ENCODE measurements at places on chromosomes 2 and 18.

- DNase-seq = no peak
These were observed 23.0 kb upstream of the MRO start for GRCh38 chr18:50842846-50843245.

- DNase-seq = no peak
These were observed 69.6 kb downstream of the STEAP3 start for GRCh38 chr2:119293254-119293653.

- no peak for DNase-seq
These were observed 334.5 kb upstream of the CYRIA start for GRCh38 chr2:17000184-17000482.

DNA sequence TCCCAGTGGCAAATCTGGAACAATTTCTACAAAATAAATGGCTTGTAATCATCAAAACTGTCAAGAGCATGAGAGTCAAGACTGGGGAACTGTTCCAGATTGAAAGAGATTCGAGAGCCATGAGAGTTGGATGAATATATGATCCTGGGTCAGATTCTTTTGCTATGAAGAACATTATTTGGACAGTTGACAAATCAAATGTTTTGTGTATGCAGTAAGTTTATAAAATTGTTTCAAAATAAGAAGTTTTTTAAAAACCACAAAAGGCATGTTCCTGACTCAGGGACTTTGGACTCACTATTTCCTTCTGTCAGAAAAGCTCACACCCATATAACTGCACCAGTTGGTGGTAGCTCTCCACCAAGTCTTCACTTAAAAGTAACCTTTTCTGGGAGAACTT lies 38.5 kb downstream of the ROCK2 start:
- DNase-seq = no peak

- DNase-seq = no peak
These were observed 25.1 kb downstream of the ASXL2 start for GRCh38 chr2:25853038-25853638.

DNA sequence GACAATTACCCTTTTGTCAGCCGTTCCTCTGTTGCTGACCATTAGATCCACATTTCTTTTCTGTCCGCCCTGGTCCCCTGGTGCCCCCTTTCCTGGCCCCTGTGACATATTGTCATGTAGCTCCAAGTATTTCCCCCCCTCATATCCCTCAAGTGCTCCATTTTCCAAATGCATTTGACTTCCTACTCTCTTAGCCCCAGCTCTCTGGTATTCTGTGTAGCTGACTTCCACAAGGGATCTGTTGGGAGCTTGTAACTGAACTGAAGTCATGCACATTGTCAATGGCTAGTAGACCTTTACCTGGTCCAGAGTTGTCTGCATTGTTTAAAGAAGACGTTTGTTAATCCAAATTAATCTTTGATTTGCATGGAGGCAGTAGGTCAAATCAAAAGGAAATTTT lies 34.8 kb downstream of the LIPG start:
- DNase-seq = no peak

DNA sequence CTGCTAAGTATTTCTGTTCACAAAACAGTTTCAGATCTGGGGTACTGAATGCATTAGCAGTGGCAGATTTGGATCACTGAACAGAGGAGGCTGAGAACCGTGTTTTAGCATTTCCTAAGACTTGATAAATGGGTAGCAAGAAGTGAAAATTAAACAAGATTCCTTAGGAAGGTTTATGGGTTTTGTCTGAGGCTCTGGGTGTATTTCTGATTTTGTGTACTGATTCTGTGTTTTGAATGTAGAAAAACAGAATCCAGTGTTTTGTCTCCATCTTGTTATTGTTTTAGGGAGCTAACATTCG lies 1.4 kb downstream of the FAM117B start:
- DNase-seq = no peak

GRCh38 chr18:72013427-72013850 lies 530.7 kb downstream of the CBLN2 start:
- no peak for DNase-seq

DNA sequence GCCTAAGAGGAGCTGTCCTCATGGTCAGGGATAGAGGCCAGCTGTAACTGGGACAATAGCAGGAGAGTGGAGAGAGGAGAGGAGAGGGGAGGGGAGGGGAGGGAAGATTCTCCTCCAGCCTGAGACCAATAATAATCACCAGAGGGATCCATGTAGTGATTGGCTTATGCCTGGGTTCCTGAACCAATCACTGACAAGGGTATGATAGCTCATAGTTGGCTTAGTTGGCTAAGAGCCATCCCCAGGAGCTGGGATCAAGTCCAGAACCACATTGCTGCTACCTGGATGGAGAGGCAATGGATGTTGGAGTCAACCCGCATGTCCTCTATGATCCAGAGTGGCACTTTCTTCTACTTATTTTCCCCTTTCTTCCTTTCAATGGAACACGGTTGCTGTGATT lies 7.7 kb upstream of the ST8SIA5 start:
- DNase-seq = no peak

DNA sequence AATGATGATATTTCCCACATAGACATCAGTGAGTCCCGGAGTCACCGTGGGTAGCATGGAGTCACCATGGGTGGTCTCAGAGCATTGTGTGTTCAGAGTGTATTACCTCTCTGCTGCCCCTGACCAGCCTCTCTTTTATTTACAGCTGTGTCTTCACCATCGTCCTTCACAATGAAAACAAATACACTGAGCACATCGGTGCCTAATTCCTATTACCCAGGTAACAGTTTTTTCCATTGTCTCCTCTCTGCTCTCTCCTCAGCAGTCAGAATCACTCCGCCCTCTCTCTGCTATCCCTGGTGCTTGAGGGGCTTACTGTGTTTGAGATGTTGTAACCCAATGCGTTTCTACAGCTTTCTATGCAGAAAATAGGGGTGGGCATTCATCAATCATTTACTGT lies 361.5 kb upstream of the RAB12 start:
- DNase-seq = no peak

DNA sequence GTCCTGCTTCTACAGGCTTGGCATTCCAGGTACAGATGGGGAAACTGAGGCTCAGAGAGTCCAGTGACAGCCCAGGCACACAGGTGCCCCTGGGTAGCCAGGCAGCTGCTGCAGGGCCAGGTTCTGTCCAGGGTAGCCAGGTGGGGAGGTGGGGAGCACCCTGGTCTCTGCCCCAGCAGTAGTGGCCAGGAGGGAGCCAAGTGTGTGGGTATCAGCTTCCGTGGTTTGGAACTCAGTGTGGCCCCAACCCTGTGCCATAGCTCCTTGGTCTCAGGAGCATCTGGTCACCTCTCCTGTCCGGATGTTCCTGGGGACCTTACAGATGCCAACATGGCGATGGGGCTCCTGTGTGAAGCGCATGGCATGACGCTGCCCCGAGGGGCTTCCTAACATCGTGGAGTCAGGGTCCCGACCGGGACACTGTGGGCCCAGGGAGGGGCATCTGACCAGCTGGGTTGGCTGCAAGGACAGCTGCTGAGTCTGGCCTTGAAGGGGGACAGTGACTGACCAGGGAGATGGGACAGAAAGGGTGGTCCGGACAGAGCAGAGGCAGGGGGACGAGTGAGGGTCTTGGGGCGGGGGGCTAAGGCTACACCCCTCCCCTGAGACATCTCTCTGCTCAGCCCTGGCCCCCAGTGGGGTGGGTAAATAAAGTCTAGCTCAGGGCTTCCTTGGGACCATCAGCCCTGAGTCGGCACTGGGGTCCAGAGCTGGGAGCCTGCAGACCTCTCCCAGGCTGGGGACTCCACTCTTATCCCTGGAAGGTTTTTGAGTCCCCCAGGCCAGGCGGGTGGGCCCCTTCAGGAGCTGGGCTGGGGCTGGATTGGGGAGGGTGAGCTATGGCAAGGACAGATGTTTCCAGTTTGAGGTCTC lies 76.0 kb upstream of the SMAD7 start:
- DNase-seq = no peak

GRCh38 chr2:240459401-240460252 lies 24.2 kb downstream of the GPC1 start:
- peak; percentile 11 for DNase-seq

DNA sequence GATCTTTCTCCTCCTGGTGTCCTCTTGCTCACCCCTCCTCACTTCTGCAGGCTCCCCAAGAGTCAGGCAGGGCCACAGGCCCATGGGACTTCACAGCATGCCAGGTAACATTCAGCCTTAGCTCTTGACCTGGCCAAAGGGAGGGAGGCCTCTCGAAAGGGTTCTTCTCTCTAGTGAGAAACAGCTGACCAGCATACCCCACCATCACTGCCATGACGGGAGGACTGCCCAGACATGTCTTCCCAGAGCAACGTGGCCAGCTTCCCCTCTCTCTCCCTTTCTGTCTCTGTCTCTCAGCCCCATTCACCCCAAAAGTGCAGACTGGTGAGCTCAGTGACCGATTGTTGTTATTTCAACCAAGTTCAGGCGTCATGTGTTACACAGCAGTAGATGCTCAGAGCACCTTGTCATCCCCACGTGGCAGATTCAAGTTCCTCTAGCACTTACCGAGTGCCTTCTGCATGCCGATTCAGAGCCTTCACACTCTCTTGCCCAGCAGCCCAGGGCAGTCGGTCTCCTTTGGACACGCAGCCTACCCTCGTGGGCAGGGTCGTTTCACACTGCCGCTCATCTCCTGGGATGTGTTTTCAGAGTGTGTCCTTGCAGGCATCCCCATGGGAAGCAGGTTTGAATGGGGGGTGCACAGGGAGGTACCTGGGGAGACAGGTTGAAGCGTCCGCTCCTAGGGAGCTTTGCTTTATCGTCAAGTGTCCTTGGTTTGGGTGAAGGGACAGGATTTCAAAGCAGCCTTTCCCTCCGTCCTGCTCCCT lies 259.9 kb downstream of the NDUFA10 start:
- DNase-seq = no peak

DNA sequence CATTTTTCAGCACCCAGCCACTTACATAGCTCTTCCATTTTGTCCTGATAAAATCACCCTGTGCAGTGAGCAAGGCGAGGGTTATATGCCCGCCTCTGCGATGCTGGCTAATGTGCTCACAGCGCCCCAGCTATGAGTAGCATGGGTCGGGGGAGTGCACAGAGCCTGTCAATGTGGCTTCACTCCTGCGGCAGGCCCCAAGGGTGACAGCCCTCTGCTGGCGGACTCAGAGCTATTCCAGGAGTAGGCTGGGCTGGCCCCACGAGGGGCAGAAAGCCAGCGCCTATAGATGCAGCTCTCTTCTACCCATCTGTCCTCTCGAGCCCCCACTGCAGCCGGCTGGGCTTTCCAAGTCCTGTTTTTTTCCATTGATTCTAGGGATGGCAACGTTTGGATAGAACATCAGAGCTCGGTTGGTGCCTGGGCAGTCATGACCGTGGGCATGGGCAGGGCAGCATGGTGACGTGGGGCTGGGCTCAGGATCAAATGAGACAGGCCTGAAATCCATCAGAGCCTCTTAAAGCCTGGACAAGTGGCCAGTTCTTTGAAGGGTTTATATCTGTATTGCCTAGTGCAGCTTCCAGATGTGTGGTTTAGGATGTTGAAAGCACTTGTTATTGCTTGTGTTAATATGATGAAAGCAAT lies 134.7 kb downstream of the MCFD2 start:
- no peak for DNase-seq

- DNase-seq = no peak
These were observed 143.9 kb upstream of the DLX2 start for GRCh38 chr2:172246649-172247048.

DNA sequence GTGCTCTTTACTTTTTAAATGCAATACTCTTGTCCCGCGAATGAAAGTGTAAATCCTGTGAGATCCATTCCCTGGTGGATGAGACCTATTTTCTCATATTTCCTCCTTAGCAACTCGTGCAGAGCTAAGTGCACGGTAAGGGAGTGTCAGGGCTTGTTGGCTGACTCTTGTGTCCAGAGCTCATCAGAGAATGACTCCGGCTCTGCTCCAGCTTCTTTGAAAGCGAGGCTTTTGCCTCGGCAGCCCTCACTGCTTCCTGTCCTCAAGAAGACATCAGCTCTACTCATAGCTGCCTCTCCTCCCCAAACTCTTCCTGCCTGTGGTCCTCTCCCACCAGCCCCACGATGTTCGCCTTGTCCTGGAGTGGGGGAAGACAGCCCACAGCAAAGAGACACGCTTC lies 70.7 kb downstream of the LIPG start:
- DNase-seq = no peak

GRCh38 chr18:77101410-77102258 lies 30.9 kb downstream of the MBP start:
- DNase-seq = peak; percentile 69

DNA sequence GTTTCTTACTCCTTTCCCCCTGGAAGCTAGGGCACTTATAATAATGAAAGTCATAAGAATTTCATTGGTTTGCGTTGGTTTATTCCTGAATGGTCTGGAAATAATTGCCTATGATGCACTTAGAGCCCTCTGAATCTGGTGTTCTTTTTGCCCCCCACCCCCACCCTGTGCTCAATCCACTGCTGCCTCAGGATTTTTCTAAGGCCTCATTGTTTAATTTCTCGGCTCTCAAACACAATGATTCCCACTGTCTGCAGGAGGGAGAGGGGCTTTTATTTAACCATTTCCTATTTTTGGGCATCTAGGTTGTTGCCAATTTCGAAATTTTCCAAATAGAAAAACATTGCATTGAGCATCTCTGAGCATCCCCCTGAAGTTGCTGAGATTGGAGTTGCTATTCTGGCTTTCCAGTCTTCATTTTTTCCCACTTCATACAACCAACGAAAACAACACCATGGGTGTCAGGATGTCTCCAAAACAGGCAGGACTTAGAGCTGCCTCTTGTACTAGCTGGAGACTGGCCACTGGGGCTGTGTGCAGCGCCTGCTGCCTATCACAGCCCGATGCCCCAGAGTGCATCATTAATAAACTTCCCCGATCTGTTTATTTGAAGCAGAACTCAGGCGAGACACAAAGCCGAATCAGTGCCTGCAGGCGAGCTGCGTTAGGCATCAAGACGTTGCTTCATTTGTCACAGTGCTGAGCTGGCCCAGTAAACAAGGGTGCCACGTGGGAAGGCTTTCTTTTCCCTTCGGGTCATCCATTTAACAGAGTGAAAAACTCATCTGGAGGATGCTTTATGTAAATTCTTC lies 1.8 kb upstream of the PCARE start:
- no peak for DNase-seq

DNA sequence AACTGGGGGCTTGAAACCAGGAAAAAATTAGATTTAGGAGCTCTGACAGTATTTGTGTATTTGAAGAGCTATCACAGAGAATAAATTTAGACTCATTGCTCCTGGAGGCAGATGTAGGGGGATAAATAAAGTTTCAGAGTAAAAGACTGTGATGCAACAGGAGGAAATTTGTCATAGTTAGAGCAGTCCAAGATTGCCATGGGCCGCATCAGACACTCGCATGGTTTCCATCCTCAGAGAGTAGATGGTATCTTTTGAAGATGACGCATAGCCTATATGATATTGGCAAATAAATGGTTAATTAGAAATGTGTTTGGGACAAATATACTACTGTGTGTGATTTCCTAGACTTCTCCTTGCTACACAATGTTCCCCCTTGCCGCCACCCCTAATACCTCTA lies 170.5 kb downstream of the FTCDNL1 start:
- no peak for DNase-seq

DNA sequence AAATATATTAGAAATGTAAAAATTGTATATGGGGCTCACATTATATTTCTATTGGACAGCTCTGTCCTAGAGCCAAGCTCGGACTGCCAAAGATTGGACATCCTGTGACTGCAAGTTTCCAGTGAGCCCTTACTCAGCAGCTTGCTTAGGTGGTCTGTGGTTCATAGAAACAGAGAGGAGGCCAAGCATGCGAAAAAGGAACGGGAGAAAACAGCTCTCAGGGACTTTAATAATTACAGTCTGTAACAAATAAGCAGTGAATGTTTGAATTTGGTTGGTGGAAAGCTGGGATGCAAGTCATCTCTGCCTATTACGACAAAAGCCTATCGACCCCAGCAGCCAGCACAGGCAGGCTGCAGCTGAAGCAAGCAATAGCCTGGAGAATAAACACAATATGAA lies 35.6 kb downstream of the WIPF1 start:
- DNase-seq = no peak

GRCh38 chr18:23662309-23663263 lies at the start of gene ANKRD29:
TSS of gene ANKRD29 (minus strand) at chr18:23662911. CDS start at chr18:23662730, 181 bp downstream.
- peak; percentile 38 for DNase-seq
